ENCODE measurements at places on chromosomes 4 and X.

- no peak for DNase-seq
Measured at GRCh38 chrX:141904262-141904661, 568 bp downstream of the MAGEC1 start.

GRCh38 chr4:83920375-83920774 is 384.5 kb downstream of the GPAT3 start:
- no peak for DNase-seq

DNA sequence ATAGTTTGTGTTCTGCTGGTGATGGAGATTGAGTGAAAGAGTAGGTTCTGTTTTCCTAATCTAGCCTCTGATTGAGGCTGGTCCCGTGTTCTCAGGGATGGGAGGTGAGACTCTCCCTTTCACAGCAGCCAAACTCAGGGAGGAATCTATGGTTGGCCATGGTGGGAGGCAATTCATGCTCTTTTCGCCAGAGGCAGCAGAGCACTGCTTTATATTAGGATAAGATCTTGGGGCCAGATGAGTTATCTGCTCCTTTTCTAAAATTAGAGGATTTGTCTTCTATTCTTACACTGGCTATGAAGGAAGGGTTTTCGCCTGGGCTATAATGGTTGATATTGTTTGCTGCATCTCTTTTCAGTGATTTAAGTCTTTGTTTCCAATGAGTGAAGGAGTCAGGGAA is 63.9 kb upstream of the NLGN4X start:
- no peak for DNase-seq

- DNase-seq, result no peak
Measured at GRCh38 chr4:177726111-177726510, 283.9 kb upstream of the AGA start.

- DNase-seq, result no peak
Measured at GRCh38 chrX:45050558-45050957, 150.1 kb downstream of the DIPK2B start.

- DNase-seq, result peak; percentile 63
Measured at GRCh38 chr4:112231779-112232713, at the start of gene AP1AR. AP1AR (plus strand) TSS chr4:112231787; CDS start chr4:112232092, 305 bp downstream.

DNA sequence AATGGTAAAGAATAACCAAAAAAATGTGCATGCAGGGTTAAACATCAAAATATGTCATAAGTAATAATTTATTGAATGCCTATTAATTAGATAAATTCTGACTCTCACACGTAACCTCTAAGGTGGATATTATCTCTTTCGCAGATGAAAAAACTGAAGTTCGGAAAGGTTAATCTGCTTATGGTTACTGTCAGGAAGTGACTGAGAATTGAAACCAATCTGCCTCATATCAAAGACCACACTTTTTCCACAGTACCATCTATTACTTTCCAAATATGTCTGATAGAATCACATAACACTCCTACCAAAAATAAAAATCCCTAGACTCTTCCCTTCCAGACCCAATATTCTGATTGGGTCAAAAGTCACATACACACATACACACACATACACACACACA is 6.2 kb downstream of the CHIC2 start:
- DNase-seq, result no peak

DNA sequence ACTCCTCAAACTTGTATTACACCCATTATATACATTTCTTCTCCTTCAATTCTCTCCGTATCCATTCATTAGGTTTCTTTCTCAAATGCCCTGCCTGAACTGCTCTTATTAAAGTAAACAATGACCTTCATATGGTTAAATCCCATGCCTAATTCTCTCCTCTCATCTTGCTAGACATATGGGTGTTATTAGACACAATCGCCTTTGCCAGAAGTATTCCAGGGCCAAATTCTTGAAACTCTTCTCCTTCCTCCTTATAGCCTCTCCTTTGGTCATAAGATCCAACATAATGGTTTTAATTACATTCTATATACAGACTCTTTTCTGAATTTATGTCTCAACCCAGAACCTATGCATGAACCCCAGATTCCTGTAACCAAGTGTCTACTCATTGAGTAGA is 4.8 kb downstream of the ANXA10 start:
- no peak for DNase-seq

- peak; percentile 17 for DNase-seq
Measured at GRCh38 chr4:151329217-151330007, 4.0 kb upstream of the SH3D19 start.

DNA sequence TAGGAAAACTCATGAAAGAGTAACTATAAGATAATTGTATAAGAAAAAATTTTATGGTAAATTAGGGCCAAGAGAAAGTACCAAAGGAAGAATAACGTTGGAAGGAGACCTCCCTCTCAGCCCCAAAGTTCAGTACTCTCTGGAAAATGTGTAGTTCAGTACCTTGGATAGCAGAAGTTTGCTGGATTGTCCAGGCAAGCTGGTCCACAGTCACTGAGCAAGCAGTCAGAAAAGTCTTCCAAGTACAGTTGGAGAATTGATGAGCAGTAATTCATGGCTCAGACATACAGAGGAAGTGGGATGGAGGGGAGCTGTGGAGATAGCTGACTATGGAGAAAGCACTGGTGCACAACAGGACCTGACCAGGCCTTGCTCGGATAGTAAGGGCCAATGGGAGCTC is 598.2 kb upstream of the NDST4 start:
- no peak for DNase-seq

DNA sequence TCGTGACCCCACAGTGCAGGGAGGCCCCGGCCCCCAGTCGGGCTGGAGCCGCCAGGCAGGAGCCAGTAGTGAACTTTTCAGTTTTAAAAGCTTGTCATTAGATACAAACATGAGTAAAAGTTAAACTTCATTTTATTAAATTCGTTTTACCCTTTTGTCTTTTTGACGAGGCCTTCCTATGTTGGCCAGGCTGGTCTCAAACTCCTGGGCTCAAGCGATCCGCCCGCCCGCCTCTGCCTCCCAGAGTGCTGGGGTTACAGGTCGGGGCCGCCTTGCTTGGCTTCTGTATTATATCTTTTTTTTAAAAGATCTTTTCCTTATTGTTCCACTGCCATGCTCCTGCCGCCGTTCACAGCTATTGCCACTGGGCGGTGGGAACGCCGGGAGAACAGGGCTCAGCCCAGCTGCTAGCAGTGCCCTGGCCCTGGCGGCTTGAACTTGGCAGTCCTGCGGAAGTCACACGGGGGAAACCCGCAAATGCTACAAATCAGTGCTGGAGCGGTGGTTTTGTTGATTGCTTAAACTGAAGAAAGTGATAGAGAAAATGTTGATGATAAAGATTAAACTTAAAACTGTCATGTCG is 968 bp upstream of the NELFA start:
- DNase-seq, result peak; percentile 58

- DNase-seq, result no peak
Measured at GRCh38 chr4:170741856-170742255, 652.1 kb upstream of the AADAT start.

GRCh38 chrX:150983521-150984168 is 510 bp downstream of the HMGB3 start:
- DNase-seq, result no peak

GRCh38 chr4:1746265-1746691 is 25.0 kb downstream of the TACC3 start:
- peak; percentile 53 for DNase-seq

DNA sequence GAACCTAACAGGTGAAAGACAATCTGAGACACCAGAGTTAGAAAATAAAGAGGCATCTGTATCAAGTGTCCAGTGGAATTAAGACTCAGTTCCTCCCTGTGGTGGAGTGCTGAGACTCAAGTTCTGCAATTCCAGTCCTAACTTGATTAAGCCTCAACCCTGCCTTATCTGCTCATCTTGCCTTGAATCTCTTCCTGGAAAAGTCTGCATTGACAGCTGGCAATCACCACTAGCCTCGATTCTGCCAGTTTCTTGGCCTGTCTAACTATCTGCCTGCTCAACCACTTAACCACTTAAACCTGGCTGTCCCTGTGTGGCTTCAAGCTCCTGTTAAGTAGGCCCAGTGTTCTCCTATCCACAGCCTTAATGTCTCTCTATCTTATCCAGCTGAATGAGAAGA is 22.4 kb upstream of the NEIL3 start:
- DNase-seq, result no peak

- no peak for DNase-seq
Measured at GRCh38 chrX:129961180-129962083, 21.0 kb upstream of the BCORL1 start.

- DNase-seq, result no peak
Measured at GRCh38 chrX:39873117-39873516, 224.6 kb downstream of the BCOR start.

DNA sequence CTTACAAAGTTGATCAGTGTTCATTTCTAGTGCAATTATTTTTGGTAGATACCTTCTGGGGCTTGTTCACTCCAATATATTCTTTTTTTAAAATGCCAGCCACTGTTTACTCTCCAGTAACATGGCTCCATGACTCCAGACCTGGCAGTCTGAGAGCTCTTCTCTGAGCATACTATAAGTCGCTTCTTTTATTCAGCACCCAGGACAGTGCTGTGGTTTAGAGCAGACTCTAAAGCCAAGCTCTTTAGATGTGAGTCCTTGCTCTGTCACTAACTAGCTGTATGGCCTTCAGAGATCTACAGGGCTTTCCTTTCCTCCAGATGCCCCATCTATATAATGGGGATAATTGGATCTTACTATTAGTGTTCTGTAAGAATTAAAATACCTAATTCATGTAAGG is 200.2 kb upstream of the FAM241A start:
- peak; percentile 23 for DNase-seq
